ENCODE measurements at places on chromosomes 3 and 15.

GRCh38 chr3:58288011-58288728 is 17.9 kb upstream of the RPP14 start:
- DNase-seq: no peak

DNA sequence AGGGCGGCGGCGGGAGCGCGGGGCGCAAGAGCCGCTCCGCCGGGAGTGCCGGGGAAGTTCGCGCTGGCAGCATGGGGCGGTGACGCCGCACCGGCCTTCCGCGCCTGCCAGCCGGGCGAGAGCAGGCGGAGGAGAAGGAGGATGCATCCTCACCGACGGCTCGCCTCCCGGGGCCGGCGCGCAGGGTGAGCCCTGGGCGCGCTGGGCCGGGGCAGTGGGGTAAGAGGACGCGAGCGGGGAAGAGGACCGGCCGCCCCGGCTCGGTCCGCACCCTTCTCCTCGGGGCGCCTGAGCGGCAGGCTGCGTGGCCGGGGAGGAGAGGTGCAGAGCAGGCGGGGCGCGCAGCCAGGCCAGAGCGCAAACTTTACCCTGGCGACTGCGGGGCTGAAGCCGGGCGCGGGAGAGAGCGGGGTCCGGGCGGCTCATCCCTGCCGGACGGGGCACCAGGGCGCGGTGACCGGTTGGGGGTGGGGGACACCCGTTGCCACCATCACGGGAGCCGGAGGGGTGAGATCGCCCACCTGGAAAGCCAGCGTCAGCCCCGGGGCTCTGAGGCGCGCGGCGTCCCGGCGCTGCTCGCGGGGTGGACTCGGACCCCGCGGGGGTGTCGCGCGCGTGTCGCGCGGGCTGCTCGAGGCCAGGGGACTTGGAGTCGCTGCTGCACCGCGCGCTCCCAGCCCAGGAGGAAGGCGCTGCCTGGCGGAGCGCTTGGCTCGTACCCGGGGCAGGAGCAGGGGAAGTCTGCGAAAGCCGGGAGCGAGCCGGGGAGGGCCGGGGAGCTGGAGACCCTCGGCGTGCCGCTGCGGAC is 542 bp downstream of the GABRA5 start:
- no peak for DNase-seq

- peak; percentile 85 for DNase-seq
Observed at GRCh38 chr15:73305331-73306211, 63.2 kb downstream of the HCN4 start.

DNA sequence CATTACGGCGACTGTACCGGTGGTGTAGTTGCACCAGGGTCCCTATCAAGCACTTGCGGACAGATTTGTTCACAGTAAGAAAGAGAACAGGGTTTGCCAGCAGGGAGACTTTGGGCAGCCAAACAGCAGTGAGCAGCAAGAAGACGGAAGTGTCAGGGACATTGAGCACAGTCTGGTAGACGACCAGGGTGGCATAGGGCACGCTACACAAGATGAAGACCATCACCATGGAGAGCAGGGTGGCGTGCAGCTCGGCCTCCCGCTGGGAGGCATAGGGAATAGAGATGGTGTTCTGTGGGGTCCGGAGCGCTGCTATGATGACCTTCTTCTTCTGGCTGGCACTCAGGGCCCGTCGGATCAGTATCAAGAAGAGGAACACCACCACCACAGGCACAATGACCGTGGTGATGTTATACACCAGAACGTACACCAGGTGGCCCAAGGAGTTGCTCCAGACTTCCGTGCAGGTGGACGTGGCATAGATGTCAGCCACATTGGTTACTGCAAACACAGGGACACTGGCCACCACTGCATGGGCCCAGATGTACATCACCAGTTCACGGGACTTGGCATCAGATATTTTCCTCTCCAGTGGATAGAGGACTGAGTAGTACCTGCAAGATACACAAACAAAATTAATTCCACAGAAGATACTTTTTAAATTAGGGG is 19.1 kb upstream of the FSIP1 start:
- no peak for DNase-seq

DNA sequence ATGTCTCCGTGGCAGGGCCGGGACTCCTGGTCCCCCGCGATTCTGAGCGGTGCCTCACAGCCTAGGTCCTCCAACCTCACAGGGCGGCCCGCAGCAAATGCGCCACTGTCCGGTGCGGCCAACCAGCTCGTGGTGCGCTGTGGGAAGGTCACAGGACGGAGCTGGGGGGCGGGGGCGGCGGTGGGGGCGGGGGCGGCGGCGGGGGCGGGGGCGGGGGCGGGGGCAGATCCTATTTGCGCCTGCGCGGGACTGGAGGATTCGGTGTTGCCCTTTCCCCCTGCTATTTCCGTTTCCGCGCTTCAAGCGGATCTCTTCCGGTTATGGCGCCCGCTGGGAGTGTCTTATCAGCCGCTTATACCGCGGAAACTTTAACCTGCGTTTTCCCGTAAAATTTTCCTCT is 106.7 kb upstream of the SNRPN start:
- DNase-seq: no peak
